Putamen (tissue), 1 donor: ENCODE measurements at places on chromosomes 5 and 9.

DNA sequence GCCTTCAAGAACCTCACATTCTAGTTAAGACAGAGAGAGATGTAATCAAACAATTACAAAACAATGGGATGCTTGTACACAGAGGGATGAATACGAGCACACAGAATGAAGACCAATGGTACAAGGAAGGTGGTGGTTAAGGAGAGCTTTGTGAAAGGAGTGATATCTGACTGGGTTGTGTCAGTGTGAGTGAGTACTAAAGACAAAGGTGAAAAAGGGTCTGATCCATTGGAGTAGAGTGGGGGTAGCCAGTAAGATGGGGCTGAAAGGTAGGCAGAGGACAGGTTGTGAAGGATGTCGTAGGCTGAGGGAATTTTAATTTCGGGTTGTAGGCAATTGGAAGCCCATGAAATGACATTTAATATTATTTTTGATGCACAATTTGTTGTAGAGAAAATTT lies 9.9 kb downstream of the RBM18 start:
- no peak for DNase-seq

- DNase-seq, result no peak
These were observed 1304.4 kb downstream of the MAT2B start for GRCh38 chr5:164809821-164810220.

GRCh38 chr5:120678279-120678678 lies 214.2 kb downstream of the PRR16 start:
- DNase-seq, result no peak

GRCh38 chr5:109516390-109516789 lies 106.6 kb upstream of the PJA2 start:
- no peak for DNase-seq

GRCh38 chr5:57753446-57753845 lies 270.8 kb upstream of the ACTBL2 start:
- DNase-seq, result no peak

DNA sequence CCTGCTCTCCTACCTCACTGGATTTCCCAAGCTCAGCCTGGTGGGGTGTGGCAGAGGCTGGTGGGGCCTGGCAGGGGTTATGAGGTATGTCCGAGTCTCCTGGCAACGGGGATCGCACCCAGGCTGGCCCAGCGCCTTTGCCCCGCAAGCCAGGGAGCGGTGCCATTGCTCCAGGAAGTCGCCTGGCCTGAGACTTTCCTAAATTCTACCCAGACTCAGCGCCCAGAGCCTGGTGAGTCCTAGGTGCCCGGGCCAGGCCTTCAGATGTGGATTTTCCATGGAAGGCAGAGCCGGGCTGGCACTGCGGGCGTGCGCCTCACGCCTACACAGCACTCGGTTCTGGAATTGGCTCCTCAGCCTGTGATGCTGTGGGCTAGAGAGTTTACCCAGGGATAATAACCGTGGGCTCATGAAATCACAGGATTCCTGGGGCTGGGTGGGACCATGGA lies 155.4 kb upstream of the COL5A1 start:
- DNase-seq, result no peak

DNA sequence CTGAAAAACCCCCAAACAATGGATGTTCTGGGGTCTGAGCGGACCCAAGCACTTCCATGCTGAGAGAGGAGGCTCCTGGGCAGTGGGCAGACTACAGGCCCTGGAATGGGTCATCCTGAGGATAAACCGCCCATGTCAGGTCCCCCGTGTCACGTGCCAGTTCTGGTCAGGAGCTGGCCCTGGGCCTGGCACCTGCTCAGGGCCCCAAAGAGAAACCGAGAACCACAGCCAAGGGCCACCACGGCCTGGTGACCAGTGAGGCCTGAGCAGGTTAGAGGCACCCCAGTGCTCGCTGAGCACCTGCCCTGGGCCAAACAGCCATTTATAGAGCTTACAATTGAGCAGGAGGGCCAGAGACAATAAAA lies 15.8 kb downstream of the LMAN2 start:
- no peak for DNase-seq

DNA sequence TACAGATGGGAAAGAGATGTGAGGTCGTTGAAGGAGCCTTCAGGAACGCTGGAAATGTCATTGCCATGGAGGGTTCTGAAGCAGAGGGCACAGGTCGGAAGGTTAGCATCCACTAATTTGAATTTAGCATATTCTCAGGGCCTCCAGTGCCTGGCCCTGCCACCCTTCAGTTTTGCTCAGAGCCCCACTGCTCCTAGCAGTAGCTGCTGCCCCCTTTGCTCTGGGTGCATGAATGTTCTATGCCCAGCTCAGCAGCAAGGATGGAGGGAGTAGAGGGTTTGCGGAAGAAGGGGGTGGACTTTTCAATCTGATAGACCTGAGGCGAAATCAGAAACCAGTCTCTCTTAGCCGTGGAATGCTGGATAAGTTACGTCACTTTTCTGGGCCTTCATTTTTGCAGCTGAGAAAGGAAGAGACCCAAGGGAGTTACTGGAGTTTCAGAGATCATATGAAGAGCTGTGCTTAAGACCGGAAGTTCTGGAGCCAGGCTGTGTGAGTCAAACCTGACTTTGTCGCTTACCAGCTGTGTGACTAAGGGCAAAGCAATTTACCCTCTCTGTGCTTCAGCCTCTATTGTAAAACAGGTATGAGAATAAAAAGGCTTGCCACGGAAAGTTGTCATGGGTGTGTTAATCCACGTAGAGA lies 133.2 kb upstream of the PANK3 start:
- DNase-seq, result no peak

DNA sequence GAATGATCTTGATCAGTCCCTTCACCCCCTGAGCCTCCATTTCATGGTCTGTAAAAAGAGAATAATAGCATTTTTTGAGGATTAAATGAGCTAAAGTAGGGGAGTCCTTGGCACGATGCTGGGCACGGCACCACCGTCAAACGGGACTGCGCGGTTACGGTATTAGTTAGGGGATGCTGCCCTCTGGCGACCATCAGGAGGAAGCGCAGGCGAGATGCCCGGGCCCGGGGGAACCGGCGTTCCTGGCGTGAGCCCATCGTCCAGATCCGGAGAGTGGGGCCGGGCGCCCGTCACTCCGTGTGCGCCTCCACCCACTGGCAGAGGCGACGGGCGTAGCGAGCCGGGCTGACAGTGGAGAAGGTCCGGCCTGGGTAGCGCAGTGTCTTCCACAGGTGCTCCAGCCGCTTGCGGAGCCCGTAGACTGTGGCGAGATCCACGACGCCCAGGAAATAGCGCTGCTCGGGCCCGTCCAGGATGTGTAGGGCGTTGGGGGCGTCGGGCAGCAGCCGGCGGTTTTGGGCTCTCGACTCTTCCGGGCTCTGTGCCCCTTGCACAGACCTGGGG lies 4.8 kb upstream of the ST6GALNAC4 start:
- DNase-seq, result no peak

DNA sequence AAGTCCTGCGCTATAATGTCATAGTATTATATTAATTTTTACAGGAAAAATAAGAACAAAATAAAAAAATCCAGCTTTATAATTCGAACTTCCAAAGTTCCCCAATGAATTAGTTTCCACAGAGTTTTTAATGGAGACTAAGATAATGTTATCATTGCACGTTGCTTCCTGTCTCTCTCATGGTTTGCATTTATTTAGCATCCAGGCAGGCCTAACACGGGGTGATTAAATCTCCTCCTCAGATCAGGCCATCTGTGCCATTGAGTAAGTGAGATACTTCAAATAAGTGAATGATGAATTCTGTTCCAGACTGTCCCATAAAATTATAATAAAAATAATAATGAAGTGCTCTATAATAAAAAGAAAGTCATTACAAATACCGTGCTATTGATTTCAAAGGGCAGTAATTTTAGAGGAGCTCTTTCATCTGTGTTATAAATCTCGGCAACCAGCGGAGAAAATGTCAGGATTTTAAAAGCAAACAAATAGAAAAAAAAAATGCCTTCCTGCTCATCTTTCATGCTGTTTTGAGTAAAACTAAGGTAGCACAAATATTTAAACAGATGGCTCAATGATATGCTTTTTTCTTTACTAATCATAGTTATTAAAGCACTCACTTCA lies 570.6 kb upstream of the ZNF608 start:
- no peak for DNase-seq
